ENCODE measurements at places on chromosomes 4 and X.

DNA sequence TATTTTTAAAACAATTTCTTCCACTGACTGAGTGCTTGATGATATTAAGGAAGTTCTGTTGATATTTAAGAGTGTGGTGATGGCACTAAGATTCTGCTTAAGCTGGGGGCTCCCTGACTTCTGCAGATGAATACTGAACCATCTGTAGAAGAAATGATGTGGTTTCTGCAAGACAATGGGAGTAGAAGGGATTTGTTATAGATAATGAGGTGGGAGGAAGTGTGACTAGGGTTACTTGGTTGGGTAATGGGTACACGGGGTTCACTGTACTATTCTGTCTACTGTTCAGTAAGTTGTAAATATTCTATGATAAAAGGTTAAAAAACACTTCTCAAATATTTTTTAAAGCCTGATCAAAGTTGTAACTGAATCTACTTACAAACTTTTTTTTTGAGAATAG, 60.9 kb upstream of the TXK start:
- no peak for DNase-seq

GRCh38 chrX:12686331-12686730, 104.9 kb upstream of the PRPS2 start:
- DNase-seq: no peak

- DNase-seq: no peak
Measured at GRCh38 chr4:94171616-94172015, 36.0 kb upstream of the SMARCAD1 start.

GRCh38 chrX:70613295-70613694, 168.7 kb downstream of the DLG3 start:
- DNase-seq: no peak

GRCh38 chrX:143781103-143781502, 60.6 kb upstream of the SPANXN2 start:
- no peak for DNase-seq

GRCh38 chr4:174628191-174628590, 105.9 kb upstream of the HPGD start:
- DNase-seq: no peak

DNA sequence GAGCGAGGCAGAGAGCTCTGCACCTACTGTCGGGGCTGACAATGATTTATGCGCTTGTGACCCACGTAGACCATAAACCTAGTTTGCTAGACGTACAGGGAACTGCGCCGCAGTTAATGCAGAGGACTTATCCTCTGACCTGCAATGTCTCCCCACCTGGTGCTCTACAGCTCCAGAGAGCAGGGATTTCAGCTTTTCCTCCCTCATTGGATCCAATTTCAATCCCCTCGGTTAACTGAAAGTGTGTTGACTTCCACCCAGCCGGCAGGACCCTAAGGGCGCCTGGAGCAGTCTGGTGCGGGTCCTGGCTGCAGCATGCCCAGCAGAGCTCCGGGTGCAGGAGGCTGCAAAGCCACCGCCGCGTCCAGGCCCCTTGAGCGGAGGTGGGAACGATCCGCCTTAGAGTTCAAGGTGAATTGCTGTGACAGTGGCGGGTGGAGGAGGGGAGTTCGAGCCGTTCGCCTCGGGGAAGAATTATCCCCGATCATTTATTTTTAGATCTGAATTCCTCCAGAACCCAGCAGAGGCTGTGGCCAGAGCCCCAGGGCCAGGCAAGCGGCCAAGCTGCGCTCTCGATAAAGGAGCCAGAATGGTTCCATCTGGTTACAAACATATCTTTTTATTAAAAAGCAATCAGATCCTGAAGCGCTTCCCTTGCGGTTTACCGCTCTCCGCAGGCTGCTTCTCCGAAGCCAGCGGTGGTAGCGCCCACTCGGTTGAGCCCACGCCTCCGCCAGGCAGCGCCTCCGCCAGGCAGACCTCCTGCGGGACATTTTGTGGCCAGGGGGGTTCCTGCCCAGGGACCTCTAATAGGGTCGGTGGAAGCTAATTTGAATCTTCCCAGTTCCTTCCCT, 66.0 kb downstream of the FBXO8 start:
- DNase-seq: no peak

DNA sequence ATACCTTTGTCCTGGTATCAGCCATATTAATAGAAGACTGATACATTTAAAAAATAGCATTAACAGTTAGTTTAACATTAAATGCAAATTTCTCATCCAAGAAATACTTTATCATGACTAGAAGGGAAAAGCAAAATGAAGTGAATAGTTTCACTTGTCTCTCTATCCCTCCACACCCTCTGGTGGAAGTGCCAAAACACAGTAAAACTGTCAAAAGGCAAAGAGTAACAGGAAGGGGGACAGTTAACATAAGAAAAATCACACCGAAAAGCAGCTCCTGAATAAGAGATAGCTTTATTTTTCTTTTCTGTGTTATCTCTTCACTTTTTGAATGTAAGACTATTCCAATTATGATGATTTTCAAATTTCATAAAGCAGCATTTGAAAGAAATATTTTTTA, 187.2 kb downstream of the FBXW7 start:
- DNase-seq: no peak

DNA sequence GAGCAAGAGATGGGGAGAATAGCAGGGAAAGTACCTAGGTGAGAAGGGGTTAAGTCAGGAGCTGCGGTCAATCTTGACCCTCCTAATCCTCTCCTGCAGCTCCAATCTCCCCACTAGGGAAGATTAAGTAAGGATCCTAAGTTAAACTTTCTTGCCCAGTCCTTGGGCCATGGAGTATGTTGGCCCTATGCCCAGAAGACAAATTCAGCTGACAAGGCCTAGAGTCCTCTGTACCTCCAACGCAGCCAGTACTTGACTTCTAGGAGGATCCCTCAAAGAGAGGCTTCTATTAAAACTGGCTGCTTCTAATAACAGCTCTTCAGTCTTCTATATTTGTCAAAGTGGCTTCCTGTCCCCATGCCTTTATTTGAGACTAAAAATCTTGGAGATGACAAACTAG, 1.4 kb downstream of the CLDN2 start:
- no peak for DNase-seq

DNA sequence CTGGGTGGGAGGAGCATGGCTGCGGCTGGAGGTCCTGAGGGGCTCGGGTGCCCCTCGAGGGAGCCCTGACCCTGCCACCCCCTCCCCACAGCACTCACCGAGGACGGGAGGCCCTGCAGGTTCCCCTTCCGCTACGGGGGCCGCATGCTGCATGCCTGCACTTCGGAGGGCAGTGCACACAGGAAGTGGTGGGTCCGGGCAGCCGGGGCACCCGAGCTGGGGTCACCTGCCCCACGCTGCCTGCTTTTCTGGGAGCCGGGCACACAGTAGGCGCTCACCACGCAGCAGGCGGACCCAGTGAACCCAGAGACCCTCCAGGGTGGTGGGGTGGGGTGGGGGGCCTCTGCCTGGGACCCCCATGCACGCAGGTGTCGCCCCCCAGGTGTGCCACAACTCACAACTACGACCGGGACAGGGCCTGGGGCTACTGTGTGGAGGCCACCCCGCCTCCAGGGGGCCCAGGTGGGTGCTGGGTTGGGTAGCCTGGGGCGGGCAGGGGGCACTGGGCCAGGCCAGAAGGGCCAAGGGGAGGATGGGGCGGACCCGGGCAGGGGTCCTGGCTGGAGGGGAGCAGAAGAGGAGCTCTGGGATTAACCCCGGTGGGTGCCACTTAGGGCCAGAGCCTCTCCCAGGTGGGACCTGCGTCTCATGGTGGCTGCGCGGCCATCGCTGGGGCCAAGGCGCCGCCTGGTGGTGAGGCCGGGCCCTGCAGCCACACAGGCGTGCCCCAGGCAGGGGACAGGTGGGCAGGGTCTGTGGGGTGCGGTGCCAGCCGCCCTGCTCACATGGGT, 1.4 kb downstream of the HGFAC start:
- no peak for DNase-seq

GRCh38 chr4:156805696-156806095, 165.9 kb downstream of the PDGFC start:
- no peak for DNase-seq

DNA sequence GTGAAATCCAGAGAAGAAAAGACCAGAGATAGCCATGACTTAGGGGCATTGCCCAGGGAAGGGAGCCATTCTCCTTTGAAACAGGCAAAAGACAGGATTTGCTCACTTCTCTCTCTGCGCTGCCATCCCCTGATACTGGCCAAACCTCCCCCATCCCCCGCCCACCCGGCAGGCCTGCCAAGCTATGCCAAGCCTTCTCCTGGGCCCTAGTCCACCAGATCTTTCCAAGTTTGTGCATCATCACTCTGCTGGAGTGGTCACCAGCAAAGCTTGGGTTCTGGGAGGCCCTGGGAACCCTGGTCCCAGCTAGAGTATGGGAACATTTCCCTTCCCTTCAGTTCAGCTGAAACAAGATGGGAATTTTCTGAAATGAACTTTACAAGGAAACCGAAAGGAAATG, 18.4 kb downstream of the EFNB1 start:
- no peak for DNase-seq

All from epithelial cell of prostate (primary cell).